ENCODE measurements at places on chromosomes 11 and 22. TPM values are rescaled to one million over a fixed set of nuclear protein-coding genes. Genes with fewer than 3 reads are reported as not detected.

OR51I1 gene
- total RNA-seq, result 0.52 TPM

OR4D11 gene
- total RNA-seq, result not detected

TECTA gene
- total RNA-seq, result 1.0 TPM

TUBA8 gene
- 21.9 TPM for total RNA-seq

MMP10 gene
- total RNA-seq, result not detected

ARHGAP8 gene
- 0.52 TPM for total RNA-seq

NAALAD2 gene
- 4.2 TPM for total RNA-seq

LARGE2 gene
- not detected for total RNA-seq

CALCA gene
- not detected for total RNA-seq

SHANK2 gene
- 2.6 TPM for total RNA-seq

NF2 gene
- 29.2 TPM for total RNA-seq

NUP50 gene
- 19.8 TPM for total RNA-seq

APLNR gene
- total RNA-seq, result 74.6 TPM

SMPD1 gene
- total RNA-seq, result 9.9 TPM
